ENCODE measurements at places on chromosomes 11 and 22. TPM values are rescaled to one million over a fixed set of nuclear protein-coding genes. Genes with fewer than 3 reads are reported as not detected.

The TUBA8 gene
- 62.9 TPM for total RNA-seq

The C22orf31 gene
- total RNA-seq = not detected

The KCNE3 gene
- total RNA-seq = 3.8 TPM

The SCGB1C1 gene
- not detected for total RNA-seq

The CD248 gene
- total RNA-seq = 0.45 TPM

The UQCC3 gene
- 6.9 TPM for total RNA-seq

The KRTAP5-8 gene
- 0.86 TPM for total RNA-seq

The TRIM6 gene
- 0.34 TPM for total RNA-seq

The MOV10L1 gene
- 5.1 TPM for total RNA-seq

The APOA5 gene
- total RNA-seq = not detected

The RHOD gene
- 1.1 TPM for total RNA-seq

The ZP1 gene
- not detected for total RNA-seq

The APOA4 gene
- total RNA-seq = not detected

The TRIM29 gene
- 1.7 TPM for total RNA-seq

The MFRP gene
- total RNA-seq = not detected

Measured in dorsolateral prefrontal cortex (tissue), 122 donors.